ENCODE measurements at places on chromosomes 2 and 18. TPM values are rescaled to one million over a fixed set of nuclear protein-coding genes. Genes with fewer than 3 reads are reported as not detected.

Gene GPAT2
- total RNA-seq: 4.5 TPM

Gene CAPN14
- 3.3 TPM for total RNA-seq

Gene AQP4
- total RNA-seq: not detected

Gene THSD7B
- not detected for total RNA-seq

DNA sequence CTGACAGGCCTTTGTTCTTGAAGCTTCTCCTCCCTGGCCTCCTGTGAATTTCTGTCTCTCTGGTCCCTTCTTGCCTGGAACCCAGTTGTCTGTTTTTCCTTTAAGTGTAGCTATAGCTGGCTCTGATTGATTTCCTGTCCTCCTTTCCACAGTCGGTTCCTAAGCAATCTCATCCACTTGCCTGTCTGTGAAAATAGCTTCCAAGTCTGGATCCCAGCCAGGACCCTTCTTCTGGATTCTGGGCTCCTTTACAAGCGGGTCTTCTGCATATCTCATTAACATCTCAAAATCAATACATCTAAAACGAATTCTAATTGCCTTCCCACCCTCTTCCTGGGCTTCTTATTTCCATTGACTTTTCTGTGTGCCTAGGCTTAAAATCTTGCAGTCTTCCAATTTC lies 124.9 kb downstream of the DAW1 start:
- DNase-seq: no peak

- no peak for DNase-seq
Measured at GRCh38 chr2:72689579-72690195, 136.1 kb downstream of the EXOC6B start.

GRCh38 chr2:205773989-205774388 lies 91.7 kb downstream of the NRP2 start:
- no peak for DNase-seq

DNA sequence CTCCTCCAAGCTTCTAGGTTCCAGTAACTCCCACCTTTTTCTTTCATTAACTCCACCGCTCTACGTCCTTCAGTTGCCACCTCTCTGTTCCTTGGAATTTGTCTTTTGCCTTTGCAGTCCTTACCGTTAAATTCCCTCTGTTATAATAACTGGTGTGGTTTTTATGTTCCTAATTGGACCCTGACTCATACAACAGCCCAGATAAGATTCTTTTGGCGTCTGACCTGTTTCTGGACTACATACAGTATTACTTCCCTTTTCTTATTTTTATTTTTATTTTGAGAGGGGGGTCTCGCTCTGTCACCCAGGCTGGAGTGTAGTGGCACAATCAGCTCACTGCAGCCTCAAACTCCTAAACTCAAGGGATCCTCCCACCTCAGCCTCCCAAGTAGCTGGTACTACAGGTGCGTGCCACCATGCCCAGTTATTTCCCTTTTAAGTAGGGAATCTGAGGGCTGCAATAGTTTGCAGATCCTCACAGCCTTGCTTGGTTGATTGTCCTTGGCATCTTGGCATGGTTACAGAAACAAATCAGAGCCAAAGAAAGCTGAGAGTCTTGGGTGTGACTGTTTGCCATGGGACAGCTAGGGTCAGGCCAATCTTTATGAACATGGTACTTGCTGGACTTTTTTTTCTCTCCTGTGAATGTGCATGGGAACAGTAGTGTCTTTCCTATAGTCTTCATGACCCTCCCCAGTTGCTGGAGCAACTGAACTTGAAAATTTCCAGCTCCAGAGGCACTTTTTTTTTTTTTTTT lies 22.0 kb downstream of the TCF23 start:
- DNase-seq: no peak
